ENCODE measurements at places on chromosomes 5 and 9. TPM values are rescaled to one million over a fixed set of nuclear protein-coding genes. Genes with fewer than 3 reads are reported as not detected.
A peak's percentile ranks its signal among the peaks of the same experiment; 100 is the strongest.

- DNase-seq = no peak
These were observed 52.6 kb upstream of the SH3PXD2B start for GRCh38 chr5:172506921-172507320.

- no peak for DNase-seq
These were observed 36.2 kb upstream of the OTULIN start for GRCh38 chr5:14628346-14628745.

DNA sequence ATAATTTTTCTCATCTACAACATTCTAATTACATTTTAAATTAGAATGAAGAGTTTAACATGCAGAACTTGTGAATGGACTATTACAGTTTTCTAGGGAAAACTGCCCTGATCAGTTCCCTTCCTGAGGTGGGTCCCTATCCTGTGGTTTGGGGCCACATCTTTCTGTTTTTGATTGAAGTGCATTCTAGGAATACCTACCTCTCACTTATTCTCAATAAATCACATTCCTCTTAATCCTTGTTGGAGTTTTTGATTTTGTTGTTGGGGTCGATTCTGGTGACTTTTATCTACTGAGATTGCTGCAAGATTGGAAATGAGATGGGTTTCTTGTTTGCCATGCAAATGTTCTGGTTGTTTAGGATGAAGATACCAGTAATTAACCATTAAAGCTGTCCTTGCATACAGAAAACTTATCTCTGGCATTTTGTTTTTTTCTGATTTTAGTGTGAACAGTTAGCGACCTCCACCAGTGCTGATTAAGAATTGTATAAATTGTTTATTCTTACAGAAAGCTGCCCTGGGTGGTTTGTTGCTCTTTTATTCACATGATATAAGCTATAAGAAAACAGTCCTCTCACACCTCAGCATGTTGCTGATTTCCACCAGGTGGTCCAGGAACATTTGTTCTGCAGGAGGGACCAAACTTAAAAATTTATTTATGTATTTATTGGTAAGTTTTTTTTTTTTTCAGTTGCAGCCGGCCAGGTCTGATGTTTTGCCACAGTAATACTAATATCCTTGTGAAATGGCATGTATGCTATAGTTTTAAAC is 269.9 kb downstream of the FANCC start:
- no peak for DNase-seq

ZNF366 gene
- total RNA-seq = 0.39 TPM

DNA sequence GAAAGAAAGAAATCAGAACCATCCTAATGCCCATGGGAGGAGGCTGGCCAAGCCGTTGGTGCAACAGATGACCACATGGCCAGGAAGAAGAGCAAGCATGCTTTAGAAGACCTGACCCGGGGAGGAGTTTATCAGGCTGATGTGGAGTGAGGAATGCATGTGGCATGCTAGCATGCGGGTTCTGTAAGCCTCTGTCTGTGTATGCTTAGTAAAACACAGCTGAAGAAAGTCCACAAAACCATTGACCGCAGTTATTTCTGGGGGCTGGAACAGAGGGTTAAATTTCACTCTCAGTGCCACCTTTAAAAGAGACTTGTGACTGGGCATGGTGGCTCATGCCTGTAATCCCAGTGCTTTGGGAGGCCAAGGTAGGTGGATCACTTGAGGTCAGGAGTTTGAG is 19.1 kb downstream of the GFI1B start:
- DNase-seq = no peak

DNA sequence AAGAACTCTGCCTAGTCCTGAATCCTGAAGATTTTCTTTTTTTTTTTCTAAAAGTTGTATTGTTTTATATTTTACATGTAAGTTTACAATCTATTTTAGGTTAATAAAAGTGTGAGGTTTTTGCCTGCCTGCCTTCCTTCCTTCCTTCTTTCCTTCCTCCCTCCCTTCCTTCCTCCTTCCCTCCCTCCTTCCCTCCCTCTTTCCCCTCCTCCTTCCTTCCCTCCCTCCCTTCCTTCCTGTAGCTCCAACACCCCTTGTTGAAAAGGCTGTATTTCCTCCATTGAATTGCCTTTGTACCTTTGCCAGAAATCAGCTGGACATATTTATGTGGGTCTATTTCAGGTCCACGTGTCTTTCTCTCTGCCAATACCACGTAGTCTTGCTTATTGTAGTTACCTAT is 46.6 kb downstream of the CACNA1B start:
- no peak for DNase-seq

DNA sequence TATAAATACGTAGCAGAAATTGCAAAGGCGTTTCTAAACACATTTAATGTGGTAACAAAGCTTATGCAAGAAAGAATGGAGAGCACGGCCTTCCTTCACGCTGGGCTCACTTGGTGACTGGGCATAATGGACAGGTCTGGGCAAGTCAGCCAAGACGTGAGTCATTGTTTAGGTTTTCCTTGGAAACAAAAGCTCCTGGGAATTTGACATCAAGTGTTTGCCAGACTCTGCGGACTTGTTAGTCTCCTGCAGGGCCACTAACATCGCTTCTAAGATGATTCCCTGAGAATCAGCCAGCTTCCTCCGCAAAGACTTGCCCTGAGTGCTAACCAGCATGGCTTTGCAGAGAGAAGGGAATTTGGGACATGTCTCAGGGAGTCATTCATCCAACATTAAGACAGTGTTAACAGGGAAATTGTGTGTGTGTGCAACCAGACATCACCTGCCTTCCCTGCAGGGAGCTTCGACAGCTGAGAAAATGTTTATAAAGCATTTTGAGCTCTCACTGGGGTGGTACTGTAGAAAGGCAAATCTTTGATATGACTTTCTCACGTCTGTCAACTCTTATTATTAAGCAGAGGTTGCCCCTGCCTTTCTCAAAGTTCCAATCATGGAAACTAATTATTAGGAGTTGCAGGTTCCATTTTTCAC is 182.5 kb downstream of the NTRK2 start:
- DNase-seq = no peak

SPATA31D4 gene
- total RNA-seq = not detected

FOXI1 gene
- not detected for total RNA-seq

SCGB3A2 gene
- not detected for total RNA-seq

DNA sequence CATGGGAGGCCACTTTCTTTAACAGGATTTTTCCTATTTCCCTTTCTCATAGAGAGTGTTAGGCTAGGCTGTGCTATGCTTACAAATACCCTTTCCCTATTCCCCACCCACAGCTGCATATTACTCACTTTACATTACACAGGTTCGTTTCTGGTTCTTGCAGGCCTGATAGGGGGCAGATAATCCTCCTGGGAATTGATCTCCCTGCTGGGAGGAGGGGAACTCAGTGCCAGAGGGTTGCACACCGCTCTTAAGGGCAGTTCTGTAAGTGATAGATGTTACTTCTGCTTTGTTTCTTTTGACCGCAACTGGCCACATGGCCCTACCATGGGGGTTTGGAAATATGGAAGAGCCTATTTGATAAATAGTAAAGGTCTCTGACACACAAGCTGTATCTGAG is 54.0 kb upstream of the NTRK2 start:
- DNase-seq = no peak

GRCh38 chr9:109101810-109102209 is 17.9 kb downstream of the TMEM245 start:
- no peak for DNase-seq

IL5 gene
- not detected for total RNA-seq

DNA sequence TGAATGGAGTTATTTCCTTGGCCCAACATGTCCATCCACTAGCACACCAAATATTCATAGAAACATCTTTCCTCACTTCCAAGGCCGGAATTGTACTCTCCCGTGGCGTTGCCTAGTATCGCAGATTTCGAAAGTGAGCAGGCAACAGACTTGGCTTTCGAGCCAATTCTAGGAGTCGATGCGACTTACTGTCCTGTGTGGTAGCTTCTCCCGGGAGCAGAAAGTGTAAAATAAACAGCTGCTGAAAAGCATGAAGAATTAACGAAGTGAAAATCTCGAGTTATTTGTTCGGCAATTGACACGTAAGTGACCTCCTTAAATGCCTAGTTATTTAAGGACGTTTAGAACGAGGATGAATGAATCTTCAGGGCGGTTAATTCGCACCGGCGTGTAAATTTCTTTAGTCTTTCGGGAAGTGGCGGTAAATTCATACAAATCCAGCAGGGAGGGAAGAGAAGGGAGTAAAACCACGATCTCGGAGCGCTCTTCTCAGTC is 449 bp upstream of the PCSK5 start:
- DNase-seq = no peak

IL13 gene
- total RNA-seq = not detected

CCNO gene
- total RNA-seq = not detected

DNA sequence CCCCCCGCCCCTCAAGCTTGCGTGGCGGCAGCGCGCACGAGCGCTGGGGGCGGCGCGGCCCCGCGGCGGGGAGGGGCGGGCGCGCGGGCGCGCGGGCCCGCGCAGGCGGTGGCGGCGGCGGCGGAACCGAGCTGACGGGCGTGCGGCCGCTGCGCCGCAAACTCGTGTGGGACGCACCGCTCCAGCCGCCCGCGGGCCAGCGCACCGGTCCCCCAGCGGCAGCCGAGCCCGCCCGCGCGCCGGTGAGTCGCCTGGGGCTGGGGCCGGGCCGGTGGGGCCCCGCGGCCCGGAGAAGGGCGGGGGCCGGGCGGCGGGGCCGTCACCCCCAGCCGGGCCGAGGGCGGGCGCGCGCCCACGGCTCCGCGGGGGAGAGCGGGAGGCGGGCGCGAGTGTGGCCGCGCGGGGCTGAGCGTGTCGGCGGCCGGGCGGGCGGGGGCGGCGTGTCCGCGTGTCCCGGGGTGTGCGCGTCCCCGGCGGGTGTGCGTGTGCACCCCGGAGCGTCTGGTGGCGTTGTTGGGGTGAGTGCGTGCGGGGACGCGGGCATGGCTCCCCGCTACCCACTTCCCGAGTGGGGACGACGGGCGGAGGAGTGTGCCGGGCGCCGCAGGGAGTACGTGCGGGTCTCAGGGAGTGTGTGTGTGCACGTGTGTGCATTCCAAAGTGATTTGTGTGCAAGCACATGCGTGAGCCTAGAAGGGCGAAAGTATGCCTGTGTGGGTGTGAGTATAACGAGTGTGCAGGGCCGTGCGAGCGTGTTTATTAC is at the start of gene NEK6:
TSS of gene NEK6 (plus strand) at position 106 of the 763 bp plus-strand sequence. CDS start 44,016 bp downstream, outside the sequence.
- DNase-seq = peak; percentile 15

DNA sequence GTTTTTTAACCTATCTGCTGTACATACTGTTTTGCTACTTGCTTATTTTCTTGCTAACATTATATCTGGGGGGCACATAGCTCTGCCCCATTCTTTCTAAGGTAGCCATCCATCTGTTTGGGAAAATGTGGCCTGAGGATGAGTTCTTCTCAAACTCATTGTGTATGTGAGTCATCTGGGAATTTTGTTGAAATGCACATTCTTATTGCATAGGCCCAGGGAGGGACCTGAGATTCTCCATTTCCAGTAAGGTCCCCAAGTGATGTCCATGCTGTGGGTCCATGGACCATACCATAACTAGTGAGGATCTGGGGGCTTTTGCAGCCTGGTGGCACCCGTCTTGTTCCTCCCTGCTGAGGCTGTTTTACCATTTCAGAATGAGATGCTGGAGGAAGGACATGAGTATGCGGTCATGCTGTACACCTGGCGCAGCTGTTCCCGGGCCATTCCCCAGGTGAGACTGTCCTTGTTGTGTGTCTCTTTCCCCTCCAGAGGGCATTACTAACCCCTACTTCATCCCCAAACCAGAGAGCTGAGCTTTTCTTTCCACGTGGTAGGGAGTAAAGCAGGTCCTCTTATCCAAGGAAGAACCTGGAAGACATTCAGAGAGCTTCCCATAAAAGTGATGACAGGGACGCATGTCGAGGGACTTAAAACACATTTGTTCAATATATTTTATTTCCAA is 28.6 kb downstream of the CYFIP2 start:
- no peak for DNase-seq

HSPB3 gene
- total RNA-seq = not detected

GFPT2 gene
- total RNA-seq = 2.1 TPM

CCDC152 gene
- total RNA-seq = 2.2 TPM

DNA sequence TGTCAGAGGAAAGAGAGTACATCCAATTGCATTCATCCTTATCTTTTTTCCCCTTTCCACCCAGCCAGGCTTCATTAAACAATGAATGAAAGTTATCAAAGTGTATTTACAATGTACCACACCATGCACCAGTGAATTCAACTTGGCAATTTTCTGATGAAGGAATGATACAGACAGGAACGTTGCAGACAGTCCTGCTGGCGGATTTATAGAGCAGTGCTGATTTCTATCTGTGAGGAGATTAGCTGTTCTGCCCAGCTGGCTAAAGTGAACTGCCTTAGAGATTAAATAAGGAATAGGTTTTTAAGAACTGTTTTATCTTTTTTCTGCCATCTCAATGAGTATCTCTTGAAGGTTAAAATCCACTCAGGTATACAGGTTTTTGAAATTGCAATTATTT is 403.9 kb downstream of the CDH18 start:
- no peak for DNase-seq

DNA sequence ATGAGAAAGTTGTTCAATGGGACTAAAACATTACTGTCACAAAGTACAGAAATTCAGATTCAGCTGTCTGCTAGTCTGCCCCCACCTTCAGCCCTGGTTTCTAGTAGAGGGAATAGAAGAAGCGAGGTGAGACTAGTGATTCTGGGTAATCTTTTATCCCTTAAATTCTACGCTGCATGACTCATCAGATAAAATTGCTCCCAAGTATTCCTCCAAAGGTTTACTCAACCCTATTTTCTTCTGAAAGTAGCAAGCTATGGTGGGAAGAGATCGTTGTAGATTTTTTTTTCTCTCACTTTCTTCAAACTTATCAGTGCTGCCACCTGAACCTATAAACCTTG is 318.9 kb upstream of the RIOK2 start:
- no peak for DNase-seq

LECT2 gene
- total RNA-seq = not detected

DNA sequence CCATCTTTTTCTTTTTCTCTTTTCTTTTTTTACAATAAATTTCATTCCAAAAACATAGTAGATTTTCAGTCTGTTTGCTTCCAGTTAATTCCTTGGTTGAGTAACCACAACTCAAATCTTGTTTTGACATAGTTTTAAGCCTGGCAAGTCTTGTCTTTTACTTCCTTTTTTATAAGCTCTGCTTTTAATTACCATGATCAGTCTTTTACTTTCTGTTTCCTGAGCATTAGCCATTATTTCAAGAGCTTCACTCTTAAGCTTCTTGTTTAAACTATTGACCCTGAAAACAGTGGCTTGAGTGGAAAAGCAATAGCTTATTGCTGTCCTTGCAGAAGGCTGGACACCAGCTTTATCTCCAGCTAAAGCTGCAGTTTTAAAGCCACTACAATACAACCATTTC is 1363.3 kb downstream of the MAT2B start:
- DNase-seq = no peak

DNA sequence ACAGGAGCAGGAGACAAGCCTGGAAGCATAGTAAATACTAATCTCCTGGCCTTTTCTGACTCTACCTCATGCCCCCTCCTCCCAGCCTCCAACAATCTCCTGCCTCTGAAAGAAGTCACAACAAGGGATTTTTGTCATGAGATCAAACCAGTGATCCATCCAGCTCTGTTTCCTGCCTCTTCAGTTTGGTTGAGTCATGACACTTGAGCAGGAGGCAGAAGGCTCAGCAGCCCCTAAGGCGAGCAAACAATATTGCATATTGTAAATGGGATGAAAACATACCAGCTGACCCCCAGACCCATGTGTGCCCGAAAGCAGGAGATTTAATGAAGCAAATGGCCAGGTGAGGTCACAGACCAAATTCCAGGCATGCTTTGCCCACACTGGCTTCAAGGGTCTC is 272.8 kb downstream of the GAS1 start:
- no peak for DNase-seq

All from T-helper 17 cell (primary cell).